ENCODE measurements at places on chromosomes 5 and 9.

- peak; percentile 92 for DNase-seq
These were observed 153.5 kb downstream of the PRELID2 start for GRCh38 chr5:145681686-145682085.

DNA sequence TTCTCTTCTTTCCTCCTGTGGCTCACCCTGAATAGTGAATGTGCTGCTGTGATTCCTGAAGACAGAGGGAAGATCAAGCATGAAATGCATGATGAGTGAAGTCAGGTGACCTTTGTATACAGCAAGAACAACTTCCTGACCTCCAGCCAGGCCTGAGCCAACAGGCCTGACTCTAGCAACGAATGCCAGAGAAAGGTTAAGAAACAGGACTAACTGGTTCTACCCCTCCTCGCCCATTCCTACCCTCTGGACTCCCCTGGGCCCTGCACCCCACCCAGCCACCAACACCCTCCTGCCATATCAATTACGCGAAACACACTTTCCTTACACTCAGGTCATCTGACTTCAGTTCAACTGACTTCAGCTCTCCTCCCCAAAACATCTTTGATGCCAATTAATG is 4.9 kb downstream of the SUSD1 start:
- DNase-seq = no peak

- DNase-seq = no peak
These were observed 131.1 kb upstream of the ZNF462 start for GRCh38 chr9:106731910-106732309.

DNA sequence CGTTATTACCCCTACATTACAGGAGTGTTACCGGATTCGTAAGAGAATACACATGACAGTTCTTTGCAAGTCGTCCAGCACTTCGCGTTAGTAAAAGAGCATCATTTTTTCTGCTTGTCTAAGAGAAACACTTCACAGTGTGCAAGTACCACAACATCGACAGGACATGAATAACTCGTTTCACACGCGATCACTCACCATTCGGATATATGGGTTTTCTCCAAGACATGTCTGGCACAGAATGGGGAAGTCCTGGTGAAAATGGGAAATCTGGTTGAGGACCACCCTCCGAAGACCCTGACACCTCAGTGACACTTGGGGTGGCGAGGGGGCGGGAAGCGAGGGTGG is 642 bp downstream of the RBM22 start:
- DNase-seq = no peak

DNA sequence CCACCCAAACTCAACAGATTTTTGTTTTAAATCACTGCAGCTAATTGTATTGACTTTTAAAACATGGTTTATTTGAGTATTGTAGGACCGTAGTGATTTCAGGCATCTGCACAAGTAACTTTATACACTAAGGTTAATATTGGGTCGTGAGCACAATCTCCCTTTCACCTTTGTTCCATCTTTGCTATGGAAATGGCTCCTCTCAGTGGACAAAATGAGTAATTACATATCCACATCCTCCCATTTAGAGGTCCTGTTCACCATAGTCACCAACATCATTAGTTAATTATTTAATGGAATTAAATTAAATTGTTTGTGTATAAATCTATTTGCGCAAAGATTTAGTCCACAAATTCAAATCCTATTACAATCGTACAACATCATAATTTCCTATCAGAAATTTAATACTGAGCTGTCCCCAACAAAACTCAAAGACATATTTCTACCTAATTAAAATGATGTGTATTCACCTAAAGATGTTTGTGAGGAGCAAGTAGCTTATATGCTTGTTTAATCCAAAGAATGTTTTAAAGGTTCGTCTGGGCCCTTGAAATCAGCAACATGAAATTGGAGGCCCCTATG is 173.0 kb upstream of the DAPK1 start:
- DNase-seq = peak; percentile 32

GRCh38 chr5:154862766-154863165 is 4.3 kb downstream of the CNOT8 start:
- no peak for DNase-seq

- DNase-seq = no peak
These were observed 352.7 kb downstream of the ZNF608 start for GRCh38 chr5:124393584-124394379.

DNA sequence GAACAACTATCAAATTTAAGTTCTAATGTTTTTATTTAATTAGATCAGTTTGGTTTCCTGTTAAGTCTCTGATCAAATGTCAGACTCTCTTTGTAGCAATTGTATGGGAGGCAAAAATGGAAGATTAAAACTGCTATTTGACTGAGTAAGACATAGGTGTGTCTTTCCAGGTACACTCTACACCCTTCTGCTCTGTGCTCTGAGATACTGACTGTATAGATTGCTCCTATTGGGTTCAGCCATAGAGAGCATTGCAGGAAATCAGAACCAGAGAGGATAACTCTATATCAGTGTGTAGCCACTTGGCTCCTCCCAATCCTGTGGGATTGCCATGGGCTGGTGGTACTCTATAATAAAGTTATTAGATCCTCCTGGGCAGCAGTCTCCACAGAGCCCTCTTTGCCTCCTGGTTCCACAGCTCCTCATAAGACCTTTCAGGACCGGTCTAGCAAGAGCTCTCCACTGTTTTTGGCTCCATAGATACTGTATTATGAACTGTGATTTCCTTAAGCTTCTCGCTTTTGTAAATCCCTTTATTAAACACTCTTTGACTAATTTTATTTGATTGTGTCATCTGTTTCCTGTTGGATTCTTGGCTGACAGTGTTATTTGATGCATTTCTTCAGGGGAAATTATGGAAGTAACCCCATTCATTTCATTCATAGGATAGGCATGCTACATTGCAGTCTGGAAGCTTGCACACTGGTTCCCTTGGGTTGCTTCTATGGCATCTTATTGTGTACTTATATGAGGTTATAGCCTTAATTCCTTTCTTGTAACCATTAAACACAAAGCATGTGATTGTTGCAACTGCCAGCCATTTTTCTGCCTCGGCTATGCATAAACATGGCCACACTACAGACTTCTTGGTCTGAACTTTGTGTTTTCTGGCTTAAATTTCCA is 115.6 kb downstream of the VCAN start:
- DNase-seq = no peak

- DNase-seq = no peak
These were observed 13.3 kb downstream of the SLC25A46 start for GRCh38 chr5:110751902-110752762.

- peak; percentile 65 for DNase-seq
These were observed 45.2 kb upstream of the CKMT2 start for GRCh38 chr5:81187885-81188284.

DNA sequence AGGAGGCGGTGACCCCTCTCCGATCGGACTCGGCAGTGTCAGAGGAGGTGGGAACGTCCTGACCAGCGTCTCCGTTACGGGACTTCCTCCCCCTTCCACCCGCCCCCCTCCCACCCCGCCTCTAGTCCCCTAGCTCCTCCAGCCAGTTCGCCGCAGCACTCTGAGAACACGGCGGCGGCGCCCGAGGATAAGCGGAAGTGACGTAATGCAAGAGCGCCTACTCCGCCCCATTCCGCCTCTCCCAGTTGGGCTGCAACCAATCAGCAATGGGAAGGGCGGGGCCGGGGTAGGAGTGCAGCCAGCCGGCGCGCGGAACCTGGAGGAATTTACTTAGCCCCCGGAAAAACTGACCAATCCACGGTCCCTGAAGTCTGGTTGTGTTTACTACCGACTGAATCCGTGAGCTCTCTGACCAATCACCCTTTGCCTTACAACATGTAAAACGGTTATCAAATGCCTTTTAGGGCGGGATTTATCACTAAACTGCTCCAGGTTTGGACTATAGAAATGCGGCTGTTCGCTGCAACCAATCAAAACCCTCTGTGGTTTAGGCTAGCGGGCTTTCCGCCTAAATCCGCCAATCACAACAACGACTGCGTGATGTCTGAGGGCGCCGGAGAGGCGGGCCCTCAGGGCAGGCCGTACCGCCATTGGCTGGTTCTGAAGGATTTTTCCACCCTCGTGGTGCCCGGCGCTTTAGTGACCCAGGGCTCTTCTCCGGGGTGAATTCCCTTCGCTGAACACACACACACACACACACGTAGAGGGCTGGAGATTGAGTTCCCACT is at the start of gene ZBTB5:
ZBTB5 (minus strand) TSS at position 202 of the 788 bp plus-strand sequence. CDS start 22,899 bp downstream, outside the sequence.
- peak; percentile 99 for DNase-seq

- DNase-seq = peak; percentile 21
These were observed 4.2 kb upstream of the ENTPD8 start for GRCh38 chr9:137445275-137445807.

GRCh38 chr9:20357037-20357432 is 265.3 kb downstream of the MLLT3 start:
- DNase-seq = no peak

DNA sequence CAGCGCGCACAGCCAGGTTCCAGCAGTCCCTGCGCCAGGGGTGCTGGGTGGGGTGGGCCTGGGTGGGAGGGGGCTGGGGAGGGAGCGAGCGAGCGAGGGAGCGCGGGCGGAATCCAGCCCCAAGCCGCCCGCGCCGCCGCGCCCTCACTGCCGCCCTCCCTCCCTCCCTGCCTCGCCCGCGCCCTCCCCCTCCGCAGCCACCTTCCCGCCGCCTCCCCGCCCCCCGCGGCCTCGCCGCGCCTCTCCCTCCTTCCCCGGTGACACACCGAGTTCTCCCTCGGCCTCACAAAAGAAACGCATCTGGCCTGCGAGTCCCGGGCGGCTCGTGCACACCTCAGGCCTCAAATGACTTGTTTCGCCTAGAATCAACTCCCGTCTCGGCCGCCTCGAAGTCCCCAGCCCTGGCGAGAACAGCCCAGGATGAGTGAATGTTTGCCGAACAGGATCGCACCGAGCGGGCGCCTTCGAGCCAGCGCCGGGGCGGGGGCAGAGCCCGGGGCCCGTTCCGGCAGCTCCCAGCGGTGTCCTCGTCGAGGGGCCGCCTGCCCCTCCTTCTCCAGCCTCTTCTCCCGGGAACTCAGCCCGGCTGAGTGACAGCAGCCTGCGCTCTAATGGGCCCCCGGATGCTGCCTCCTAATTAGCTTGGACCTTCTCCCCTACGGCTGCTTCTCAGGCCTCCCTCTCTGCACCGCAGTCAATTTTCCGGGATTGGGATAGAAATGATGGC is 371 bp upstream of the PITX1 start:
- peak; percentile 22 for DNase-seq

- peak; percentile 4 for DNase-seq
These were observed 1.2 kb upstream of the NPR3 start for GRCh38 chr5:32709750-32710549.

- DNase-seq = no peak
These were observed 887 bp downstream of the PTPDC1 start for GRCh38 chr9:94085062-94085639.

- DNase-seq = no peak
These were observed 569.8 kb upstream of the RIOK2 start for GRCh38 chr5:97752871-97753270.

- DNase-seq = no peak
These were observed 705.4 kb upstream of the RIOK2 start for GRCh38 chr5:97888439-97888838.

GRCh38 chr9:36165826-36166167 is 3.4 kb upstream of the CCIN start:
- DNase-seq = no peak

DNA sequence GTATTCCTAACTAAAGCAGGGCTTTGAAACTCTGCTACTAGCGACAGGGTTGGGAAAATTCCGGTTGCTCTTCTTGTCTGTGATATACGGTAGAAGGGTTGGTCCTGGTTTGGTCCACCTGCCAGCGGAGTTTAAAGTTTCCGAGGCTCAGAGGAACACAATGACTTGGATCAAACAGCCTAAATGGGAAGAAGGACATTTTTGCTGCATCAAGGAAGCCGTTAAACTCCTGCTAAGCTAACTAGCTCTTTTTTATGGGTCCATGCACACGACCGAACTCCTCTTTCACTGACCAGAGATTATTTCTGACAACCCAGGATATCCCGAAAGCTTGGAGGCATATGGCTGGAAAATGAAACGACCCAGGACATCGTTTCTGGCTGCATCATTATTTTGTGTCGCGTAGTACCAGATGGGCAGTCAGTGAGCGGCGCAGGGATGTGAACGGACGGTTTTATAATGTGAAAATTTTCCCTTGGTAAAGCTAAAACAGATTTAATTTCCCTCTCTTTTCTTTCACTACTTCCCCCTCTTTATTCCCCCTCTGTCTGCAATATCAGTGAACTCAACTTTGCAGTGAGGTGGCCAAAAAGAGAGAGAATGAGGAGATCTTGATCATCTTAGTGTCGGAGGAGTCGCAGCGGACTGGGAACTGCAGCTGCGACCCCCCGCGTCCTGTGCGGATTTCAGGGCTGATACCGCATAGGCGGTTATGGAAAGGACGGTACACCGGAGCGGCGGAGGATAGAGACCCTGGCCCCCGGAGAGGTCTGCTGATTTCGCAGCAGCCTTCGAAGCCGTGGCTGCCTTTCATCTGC is at the start of gene LURAP1L:
LURAP1L (plus strand) TSS at position 160 of the 818 bp plus-strand sequence. CDS start 696 bp downstream, outside the sequence.
- peak; percentile 38 for DNase-seq

DNA sequence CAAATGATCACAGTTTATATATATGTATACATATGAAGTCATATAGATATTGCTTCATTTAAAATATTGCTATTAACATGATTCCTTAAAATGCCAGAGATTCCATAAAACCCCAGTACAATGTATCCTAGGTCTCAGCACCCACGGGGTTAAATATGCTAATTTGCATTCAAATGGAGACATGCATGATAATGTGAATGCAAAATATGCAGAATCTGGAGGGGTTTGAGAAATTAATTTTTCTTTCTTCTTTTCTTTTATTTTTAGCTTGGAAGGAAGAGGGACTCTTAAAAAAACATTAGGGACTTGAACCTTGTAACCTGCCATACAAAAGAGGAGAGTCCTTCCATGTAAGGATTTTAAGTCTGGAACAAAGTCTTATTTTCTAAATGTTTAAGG is 211.9 kb downstream of the MEF2C start:
- no peak for DNase-seq

DNA sequence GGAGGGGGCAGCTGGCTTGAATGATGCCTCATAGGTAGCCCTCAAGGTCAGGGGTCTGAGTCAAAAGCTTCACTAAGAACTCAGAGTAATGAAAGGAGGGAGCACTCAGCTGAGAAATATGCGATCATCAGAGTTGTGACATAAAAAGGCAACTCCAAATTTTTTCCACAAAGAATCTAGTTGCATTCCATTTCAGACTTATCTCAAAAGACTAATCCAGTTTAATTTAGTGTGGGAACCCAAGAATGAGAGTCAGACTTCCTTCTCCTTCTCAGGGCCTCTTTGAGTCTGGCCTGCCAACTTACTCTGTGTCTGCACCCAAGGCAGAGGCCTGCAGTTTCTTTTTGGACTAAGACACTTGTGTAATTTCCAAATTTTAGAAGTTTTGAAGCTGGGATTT is 34.7 kb downstream of the GABRP start:
- DNase-seq = no peak

DNA sequence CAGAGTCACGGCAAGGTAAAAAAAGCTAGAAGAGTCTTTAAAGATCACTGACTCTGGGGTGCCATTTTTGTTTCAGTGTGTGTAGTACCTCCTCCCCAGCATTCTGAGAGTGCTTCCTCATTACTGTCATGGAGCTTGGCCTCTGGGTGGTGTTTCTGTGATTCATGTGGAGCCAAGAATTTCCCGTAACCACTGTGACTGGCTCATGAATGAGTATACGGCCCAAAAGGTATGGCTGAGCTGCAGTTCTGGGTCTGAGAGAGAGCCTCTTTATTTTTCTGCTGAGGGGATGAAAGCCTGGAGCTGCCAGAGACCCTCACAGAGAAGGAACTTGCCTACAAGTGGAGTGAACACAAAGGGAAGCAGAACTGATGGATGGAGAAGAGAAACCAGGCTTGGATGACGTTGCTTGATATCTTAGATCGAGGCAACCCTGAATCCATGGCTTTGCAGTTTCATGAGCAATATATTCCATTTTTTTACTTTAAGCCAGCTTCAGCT is 85.6 kb downstream of the PTTG1 start:
- DNase-seq = no peak

All from NCI-H2029 treated with DMSO at 0.1 percent for 48 hours (cell line).